ENCODE measurements at places on chromosomes 5 and 9.

GRCh38 chr5:107980923-107981692, 310.4 kb upstream of the EFNA5 start:
- no peak for DNase-seq

DNA sequence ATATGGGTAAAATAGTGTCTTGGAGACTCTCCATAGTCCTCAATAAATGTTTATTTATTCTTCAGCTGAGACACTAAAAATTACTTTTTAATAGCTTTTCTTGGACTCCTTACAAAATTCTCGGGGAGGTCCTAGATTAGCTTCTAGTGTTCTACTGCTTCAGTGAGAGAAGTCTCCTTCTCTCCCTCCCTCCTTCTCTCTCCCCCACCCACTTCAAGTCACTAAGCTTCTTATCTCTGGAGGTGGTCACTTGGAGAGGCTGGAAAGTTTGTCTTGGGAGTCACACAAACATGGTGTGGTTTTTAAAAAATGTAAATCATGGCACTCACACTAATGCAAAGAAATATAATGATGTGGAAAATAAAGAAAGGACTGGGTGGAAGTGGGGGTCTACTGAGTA, 64.1 kb downstream of the SEMA6A start:
- no peak for DNase-seq

DNA sequence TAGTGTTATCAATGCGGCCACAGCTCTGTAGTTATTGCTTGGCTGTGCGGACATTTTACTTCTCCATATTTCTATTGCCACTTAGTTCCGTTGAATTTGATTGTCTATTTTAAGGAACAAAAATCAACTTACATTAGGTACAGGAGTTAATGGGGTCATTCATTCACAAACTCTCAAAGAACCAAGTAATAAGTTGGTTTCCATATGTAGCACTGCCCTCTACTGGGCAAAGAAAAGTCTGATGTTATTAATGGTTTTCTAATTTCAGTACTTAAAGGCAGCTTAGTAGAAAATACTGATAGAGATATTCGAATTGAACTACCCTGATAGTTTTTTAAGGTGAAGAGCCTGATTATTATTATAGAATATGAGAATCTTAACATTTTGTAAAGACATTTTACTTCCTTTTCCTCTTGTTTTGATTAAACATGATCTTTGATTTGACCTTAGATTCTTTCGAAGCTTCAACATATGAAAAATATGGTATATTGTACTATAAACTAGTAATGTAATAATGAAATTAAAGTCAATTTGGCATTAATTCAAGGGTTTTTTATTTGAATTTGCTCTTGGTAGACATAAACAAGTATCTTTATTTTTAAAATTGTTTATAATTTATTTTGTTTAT, 119.5 kb upstream of the CTNND2 start:
- peak; percentile 50 for DNase-seq

DNA sequence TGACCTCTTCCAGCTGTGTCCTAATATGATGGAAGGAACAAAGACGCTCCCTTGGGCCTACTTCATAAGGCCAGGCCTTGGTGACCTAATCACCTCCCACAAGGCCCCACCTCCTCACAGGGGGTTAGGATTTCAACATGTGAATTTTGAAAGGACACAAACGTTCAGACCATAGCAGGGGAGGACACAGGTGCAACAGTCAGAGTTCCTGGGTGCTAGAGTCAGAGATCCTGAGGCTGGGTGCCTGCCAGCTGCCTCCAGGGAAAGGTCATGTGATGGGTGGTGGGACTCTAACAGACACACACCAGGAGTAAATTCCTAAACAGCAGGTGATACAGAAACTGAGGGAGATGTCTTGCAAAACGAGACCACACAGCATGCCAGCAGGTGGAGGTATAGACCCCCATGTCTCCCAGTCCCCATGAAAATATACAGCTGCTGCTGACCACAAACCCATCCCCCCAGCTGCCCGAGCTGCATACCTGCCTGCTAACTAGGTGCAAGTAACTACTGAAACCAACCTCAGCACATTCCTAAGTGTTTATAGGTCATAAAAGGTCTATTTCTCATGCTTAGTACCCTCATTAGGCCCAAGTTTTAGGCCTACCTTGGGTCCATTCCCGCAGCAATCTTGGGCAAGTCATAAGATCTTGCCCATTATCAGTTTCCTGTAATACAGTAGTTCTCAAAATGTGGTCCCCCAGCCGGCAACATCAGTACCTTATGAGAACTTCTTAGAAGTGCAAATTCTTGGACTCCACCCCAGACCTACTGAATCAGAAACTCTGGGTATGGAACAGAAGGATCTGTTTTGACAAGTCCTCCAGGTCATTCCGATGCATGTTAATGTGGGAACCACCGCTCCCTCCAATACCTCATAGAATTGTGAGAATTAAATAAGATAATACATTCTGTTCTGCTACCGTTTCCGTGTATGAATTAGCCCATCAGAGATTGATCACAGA, 245.3 kb downstream of the ENC1 start:
- no peak for DNase-seq

DNA sequence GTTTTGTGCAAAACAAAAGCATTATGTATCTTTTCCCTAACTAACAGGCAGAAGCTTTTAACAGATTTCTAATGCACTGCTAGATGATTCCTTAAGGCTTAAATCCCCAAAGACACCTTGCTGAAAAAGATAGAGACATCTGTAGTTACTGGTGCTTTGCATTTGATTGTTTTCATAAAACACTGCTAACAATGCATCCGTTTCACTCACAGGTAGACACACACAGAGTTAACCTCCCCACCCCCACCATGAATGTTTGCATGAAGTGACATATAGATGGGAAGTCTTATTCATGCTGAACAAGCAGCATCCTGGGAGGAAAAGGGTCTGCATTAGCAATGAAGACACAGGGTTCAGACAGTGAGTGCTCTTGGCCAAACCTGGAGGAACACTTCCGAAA, 100.9 kb downstream of the ASTN2 start:
- DNase-seq = no peak

GRCh38 chr9:18626046-18626698, 152.2 kb downstream of the ADAMTSL1 start:
- no peak for DNase-seq

GRCh38 chr5:170173227-170173626, 59.6 kb upstream of the C5orf58 start:
- DNase-seq = no peak

DNA sequence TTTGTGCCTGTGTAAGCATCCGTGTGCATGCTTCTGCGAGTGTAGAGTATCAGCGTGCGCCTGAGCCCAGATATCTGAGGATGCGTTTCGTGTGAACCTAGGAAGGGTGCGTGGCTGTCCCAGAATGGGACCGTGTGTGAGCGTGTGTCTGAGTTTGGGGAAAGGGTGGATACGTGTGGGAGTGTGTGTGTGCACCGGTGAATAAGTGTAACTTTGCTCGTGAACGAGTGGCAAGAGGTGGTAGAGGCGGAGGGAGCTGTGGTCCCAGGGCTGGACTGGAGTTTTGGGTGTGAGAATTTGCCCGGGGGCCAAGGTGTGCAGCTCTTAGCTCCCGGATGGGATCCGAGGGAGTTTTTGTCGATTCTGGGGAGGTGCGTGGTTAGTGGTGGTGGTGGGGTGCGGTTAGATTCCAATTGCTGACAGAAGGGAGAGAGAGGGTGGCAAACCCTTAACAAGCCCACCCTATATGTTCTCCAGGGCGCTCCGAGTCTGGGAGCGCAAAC, 686 bp upstream of the COL27A1 start:
- DNase-seq = no peak

- no peak for DNase-seq
These were observed 43.8 kb downstream of the UNC5A start for GRCh38 chr5:176854164-176854563.

- DNase-seq = no peak
These were observed 26.9 kb upstream of the ADAM19 start for GRCh38 chr5:157602505-157602904.

DNA sequence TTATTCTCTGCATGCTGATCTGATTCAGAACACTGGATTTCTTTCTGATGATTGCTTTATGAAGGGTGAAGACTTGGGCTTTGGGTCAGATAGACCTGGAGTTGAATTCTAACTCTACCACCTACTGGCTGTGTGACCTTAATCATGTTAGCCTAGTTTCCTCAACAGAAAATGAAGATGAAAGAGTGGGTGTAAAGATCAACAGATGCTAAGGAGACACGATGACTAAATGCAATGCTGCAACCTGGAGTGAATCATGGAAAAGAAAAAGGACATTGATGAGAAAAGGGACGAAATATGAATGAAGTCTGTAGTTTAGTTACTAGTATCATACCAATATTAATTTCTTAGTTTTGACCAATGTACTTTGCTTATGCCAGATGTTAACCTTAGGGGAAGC, 27.8 kb upstream of the DENND1A start:
- no peak for DNase-seq

GRCh38 chr9:27595733-27596132, 22.5 kb upstream of the C9orf72 start:
- DNase-seq = no peak

- no peak for DNase-seq
These were observed 138.8 kb downstream of the SMC2 start for GRCh38 chr9:104232781-104233341.

GRCh38 chr9:100554935-100555401, 22.9 kb upstream of the CAVIN4 start:
- DNase-seq = no peak

- DNase-seq = no peak
These were observed 14.0 kb downstream of the TMEM174 start for GRCh38 chr5:73186976-73187375.

DNA sequence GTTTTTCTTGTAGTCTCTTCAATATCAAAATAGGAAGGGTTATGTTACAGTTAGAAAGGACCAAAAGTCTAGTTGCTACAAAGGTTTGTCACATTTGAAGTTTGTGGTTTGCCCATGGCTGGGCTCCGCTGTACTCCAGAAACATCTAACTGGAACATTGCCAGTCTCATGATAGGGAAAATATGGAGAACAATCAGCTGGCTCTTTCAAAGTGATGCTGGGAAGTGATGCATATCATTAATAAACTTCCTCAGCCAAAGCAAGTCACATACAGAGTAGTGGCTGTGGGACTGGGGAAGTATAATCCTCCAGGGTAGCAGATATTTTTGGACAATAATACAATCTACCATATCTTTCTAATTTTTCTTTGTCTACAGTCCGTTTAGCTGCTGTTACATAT, 8.8 kb downstream of the BTF3 start:
- no peak for DNase-seq

GRCh38 chr5:67620424-67621397, 424.1 kb upstream of the CD180 start:
- DNase-seq = no peak

DNA sequence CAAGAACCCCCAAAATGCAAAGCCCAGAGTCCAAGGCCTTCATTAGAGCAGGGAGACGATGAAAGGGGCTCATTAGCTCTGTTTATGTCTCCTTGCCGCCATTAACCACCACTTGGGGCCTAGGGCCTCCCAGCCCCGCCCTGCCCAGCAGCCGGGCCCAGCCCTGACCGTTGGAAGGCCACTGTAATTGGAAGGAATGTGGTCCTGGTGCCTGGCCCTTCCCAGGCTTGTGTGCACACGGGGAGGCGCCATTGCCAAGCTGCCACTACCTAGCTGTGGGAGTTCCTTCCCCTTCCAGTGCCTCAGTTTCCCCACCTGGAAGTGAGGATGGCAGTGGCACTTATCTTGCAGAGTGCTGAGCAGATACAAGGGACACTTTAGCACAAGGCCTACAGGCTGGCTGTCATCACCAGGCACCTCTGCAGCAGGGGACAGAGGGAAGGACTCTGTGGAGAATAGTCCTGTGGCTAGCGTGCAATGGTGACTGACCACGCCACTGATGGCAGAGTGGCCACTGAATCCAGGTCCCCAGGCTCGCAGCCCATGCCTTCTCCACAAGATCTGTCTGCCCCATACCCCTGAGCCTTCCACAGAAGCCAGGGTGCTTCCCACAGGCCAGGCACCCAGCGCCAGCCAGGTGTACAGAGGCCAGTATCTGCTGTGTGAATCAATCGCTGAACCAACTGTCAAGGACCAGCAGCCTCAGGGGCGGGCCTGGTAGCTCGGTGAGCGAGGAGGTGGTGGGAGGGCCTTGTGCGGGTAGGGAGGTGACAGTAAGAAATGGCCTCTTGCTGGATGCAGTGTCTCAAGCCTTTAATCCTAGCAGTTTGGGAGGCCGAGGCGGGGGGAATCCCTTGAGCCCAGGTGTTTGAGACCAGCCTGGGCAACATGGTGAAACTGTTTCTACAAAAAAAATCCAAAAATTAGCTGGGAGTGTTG, 20.8 kb downstream of the GBGT1 start:
- no peak for DNase-seq

DNA sequence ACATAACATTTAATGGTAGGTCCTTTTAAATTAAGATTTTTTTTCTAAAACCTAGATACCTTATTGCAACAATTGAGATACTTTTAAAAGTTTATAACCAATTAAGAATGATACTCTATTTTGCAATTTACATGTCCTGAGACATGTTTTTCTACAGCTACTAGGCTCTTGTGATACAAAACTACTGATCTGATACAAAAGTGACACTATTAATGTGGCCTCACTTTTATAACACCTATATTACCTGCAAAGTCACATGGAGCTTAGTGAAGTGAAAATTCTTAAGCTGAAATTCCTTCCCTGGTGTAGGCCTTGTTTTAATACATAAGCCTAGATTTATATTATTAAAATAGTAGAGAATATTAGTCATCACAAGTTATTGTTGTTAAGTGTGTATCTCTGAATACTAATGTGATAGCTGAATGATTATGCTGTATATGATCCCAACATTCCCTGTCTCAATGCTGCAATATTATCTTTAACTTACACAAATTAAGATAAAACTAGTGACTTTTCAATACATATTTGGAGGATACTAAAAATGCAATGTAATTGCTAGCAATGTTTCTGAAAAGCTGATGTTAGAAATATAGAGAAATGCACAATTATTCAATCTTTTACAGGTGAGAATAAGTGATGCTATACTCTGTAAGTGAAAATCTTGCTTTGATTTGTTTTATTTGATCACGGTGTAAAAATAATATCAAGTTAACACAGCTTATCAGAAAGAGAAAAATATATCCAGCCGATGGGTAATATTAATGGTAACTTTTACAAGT, 2.6 kb downstream of the NFIB start:
- DNase-seq = no peak

- peak; percentile 33 for DNase-seq
These were observed 127.1 kb downstream of the TRIO start for GRCh38 chr5:14270209-14270702.

DNA sequence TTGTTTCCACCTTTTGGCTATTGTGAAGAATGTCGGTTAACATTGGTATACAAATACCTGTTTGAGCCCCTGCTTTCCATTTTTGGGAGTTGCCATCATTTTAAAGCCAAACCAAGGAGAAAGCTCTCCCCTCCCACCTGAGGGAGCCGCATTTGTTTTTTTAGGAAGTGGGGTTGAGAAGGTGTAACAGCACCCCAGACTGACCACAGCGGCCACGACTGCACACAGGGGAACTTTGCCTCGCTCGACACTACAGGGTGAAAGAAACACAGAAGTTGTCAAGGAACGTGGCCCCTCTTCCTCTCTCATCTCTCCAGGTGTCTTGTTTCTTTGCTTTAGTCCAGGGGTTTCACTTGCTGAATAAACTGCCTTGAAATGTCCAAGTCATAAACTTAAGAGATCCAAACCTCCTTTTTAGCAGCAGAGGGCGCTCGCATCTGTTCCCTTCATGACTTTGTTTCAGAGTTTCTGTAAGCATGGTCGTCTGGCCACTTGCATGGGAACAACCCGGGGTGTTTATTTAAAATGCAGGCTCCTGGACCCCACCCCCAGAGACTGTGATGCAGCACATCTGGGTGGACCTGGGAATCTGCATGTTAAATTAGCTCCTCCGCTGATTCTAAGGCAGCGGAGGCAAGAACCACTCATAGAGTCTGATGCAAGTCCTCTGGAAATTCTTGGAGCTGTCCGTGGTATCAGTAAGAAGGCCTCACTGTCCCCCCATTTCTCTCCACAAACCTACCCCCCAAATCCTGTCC, 2.1 kb upstream of the TTLL11 start:
- DNase-seq = peak; percentile 26
